ENCODE measurements at places on chromosomes 13 and 19.

DNA sequence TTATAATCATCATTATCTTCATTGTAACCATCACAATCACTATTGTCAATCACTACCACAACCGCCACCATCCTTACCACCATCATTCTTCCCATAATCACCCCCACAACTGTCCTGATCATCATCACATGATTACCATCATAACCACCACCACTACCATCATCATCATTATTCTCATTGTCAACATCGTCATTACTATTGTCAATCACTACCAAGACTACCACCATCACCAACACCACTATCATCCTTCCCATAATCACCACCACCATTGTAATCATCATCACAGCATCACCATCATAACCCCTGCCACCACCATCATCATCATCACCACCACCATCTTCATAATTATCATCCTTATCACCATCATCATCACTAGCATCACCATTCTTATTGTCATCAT lies 55.2 kb downstream of the MBD3L1 start:
- DNase-seq = no peak

DNA sequence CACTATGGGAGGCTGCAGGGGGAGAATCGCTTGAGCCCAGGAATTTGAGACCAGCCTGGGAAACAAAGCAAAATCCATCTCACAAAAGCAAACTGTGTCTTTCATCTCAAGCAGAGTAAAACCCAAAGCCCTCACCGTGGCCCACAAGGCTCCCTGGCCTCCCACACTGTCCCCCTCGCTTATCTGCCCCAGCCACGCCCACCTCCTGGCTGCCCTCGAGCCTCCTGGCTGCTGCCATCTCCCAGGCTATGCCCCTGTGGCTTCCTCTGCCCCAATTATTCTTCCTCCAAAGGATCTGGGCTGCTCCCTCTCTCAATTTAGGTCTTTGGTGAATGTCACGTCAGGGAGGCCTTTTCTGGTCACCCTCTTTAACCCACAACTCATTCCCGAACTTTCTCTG lies 3.6 kb downstream of the RABAC1 start:
- DNase-seq = no peak

- no peak for DNase-seq
These were observed 1.9 kb downstream of the PPP1R12C start for GRCh38 chr19:55115446-55116065.

DNA sequence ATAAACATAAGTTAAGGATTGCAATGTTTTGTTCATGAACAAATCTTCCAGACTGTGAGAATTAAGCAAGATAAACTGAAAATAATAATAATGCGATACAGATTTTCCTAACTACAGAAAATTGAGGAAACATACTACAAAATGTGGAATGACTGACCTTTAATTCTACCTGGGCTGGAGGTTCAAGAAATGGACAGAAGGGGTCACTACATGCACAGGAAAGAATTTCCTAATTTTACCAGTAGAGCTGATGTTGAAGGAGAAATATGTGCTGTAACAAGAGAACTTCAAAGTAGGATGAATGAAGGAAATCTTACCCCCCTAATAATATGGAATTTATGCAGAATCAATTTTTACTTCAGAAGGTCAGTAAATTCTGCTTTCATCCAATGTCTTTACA lies 62.3 kb downstream of the ZNF627 start:
- DNase-seq = no peak

GRCh38 chr19:827710-828321 lies at the start of gene AZU1:
Gene AZU1 (plus strand): TSS chr19:827837. CDS start chr19:827847, 10 bp downstream.
- DNase-seq = no peak

GRCh38 chr13:26914148-26914547 lies 153.6 kb upstream of the GPR12 start:
- no peak for DNase-seq

GRCh38 chr13:98665638-98665995 lies 86.9 kb downstream of the SLC15A1 start:
- no peak for DNase-seq

- DNase-seq = no peak
These were observed 22.4 kb downstream of the ZNF571 start for GRCh38 chr19:37572203-37572602.

DNA sequence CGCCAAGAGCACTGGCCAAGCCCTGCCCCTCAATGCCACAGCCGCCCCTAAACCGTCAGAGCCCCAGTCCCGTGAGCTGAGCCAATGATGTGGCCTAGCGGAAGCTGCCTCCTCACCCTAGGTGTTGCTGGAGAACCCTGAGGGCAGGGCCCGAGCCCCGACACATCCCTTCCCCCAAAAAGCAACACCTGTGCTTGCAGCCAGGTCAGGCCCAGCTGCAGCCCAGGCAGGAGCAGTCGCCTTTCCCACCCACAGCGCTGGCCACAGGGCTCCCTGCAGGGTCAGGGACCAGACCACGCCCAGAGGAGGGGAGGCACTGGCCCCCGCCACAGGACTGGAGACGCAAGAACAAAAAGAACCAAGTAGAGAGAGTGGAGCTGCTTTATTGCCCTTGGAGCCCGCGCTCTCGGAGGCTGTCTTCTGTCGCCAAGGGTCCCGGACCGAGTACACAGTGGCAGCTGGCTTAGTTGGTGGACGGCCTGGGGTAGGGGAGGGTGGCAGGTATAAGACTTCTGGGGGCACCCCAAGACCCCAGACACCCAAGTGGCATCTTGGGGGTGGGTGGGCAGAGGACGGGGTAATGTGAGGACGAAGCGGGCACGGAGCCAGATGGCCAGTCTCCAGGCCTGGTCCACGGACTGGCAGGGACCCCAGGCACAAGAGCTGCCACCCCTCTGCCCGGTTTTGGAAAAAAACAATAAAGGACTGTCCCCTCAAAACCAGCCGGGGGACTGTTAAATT lies 3.3 kb downstream of the P2RY11 start:
- no peak for DNase-seq

DNA sequence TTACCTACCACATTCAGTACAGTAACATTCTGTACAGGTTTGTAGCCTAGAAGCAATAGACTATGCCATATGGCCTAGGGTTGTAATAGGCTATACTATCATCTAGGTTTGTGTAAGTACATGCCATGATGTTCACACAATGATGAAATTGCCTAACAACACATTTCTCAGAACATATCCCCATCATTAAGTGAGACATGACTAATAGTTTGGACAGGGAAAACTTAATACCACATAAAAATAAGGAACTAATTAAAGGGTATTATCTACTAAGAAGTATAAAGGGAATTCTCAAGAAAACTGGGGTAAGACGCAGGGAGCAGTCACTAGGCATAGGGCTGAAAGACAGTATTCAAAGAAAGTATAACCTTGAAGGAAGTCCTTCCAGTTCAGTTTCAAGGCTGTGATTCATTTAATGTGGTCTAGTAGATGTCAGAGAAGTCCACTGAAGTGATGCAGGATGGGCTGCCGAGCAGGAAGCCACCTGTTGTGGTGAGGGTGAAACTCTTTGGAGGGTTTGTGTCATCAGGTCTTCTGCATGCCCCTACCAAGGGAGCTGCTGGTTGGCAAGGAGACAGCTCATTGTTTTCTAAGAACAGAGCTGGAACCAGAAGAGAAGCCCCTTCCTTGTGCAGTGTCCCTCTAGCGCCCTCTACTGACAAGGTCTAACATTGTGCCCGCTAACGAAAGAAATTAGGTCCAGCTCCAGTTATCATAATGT lies 122.9 kb downstream of the OLFM4 start:
- peak; percentile 12 for DNase-seq

- DNase-seq = no peak
These were observed 19.4 kb downstream of the ZNF816 start for GRCh38 chr19:52943134-52943883.

DNA sequence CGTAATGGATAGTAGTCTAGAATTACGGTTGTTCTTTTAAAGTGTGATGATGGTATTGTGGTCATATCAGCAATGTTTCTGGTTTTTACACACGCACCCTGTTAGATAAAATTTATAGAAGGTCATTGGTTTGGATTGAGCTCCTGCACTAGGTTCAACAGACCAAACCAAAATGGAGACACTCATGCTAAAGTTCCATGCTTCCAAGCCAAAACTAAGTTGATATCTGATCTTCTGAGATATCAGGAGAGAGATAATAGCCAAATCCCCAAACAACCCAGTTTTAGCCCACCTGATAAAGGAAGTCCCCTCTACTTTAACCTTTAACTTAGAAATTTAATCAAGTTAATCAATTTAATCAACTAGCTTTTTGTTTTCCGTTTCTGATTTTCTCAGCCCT lies 1.2 kb downstream of the NOSIP start:
- no peak for DNase-seq

DNA sequence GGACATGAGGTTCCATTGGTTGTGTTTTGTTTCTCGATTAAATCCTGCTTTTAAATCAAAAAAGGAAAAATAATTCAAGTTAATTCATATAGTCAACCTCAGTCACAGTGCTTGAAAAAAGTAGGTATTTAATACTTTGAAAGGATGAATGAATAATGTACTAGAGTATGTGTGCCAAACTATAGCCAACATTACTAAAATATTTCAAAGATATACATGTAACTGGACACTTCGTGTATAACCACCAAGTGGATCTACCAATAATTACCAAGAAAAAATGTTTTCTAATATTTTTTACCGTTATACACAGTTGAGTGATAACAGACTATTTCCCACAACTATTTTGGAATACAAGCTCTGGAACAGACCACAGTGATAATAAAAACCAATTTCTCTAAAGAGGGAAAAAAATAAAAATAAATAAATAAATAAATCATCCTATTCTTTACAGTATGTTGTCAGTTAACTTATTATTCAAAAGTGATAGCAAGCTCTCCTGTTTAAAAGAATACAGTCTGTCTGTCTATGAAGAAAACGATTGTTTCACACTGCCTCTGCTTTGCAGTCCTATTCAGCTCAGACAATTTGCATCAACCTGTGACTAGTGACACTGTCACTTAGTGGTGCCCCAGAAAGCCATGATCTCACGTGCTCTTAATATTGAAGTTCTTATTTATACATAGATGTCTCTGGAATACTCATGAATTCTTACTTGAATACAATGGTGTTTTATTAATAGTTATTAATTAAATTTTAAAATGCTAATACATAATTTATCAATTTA lies 58.2 kb downstream of the UBL3 start:
- DNase-seq = no peak

- DNase-seq = no peak
These were observed 195.6 kb downstream of the GPC5 start for GRCh38 chr13:91594061-91594460.

GRCh38 chr13:101917475-101917810 lies 465.0 kb downstream of the ITGBL1 start:
- no peak for DNase-seq

DNA sequence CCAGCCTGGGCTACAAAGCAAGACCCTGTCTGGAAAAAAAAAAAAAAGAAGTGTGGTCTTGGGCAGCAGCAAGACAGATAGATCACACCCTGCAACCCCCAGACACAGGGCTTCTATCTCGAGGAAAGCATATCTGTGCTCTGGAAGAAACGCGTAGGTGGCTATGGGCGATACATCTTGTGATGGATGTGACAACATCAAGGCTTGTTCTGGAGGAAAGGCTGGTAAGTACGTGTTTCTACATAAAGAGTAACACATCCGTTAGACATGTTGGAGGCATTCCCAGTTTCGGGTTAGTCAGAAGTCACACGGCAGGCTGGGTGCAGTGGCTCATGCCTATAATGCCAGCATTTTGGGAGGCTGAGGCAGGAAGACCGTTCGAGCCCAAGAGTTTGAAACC lies 6.6 kb upstream of the DHDH start:
- DNase-seq = no peak

GRCh38 chr19:30842926-30843325 lies 470.7 kb downstream of the ZNF536 start:
- no peak for DNase-seq

- no peak for DNase-seq
These were observed 97.9 kb downstream of the CCNA1 start for GRCh38 chr13:36530050-36530789.
